H9 (cell line): ENCODE measurements at places on chromosomes 3 and 15.

DNA sequence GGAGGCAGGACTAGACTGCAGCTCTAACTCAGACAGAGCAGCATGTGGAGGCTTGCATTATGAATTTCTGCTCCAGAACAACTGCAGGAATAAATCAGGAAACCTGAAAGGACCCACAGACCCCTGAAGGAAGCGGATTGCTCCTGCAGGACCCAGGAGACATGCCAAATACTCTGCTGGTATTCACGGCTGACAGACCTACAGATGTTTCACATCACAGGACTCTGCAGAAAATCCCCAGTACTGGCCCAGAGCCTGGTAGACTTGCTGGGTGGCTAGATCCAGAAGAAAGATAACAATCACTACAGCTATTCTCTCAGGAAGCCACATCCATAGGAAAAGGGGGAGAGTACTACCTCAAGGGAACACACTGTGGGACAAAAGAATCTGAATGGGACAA, 942.1 kb downstream of the AGBL1 start:
- no peak for DNase-seq

GRCh38 chr3:122394173-122394572, 10.2 kb downstream of the FAM162A start:
- no peak for DNase-seq

GRCh38 chr3:5298453-5298852, 110.9 kb downstream of the EDEM1 start:
- DNase-seq = no peak

- no peak for DNase-seq
These were observed 9.7 kb downstream of the ZIC4 start for GRCh38 chr3:147396712-147397046.

GRCh38 chr15:40134885-40135284, 26.0 kb upstream of the BUB1B start:
- DNase-seq = no peak
